RPMI8226 (cell line): ENCODE measurements at places on chromosomes 1 and 21.

- DNase-seq: no peak
Measured at GRCh38 chr1:44348061-44348485, 7.0 kb downstream of the ERI3 start.

DNA sequence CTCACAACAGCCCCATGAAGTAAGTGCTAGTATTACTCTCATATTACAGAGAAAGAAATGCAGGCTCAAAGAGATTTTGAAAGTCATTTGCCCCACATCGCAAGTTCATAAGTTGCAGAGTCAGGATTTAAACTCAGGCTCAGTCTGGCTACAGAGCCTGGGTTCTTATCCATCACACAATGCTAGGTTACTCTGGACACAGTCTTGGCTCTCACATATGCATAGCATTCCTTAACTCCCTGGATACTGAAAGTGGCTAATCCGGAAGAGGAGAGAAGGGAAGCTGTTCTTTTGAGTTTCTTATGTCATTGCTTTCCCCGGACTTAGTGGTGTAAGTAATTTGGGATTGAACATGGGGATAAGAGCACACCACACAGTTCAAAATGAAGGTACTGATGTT, 357.4 kb upstream of the PLXNA2 start:
- DNase-seq: no peak

GRCh38 chr1:95126846-95127245, 9.7 kb downstream of the TLCD4 start:
- DNase-seq: no peak

DNA sequence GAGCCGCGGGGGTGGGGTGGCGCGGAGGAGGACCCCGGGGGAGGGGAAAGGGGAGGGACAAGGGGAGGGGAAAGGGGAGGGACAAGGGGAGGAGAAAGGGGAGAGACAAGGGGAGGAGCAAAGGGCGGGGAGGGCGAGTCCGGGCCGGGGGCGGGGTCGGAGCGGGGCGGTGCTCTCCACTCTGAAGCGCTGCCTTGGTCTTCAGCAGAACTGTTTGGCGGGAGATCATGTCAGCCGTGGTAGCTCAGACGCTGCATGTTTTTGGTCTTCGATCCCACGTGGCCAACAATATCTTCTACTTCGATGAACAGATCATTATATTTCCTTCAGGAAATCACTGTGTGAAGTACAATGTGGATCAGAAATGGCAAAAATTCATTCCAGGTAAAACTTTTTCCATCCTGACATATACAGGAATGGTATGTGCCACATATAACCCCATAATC, 420 bp downstream of the CFAP57 start:
- peak; percentile 93 for DNase-seq

DNA sequence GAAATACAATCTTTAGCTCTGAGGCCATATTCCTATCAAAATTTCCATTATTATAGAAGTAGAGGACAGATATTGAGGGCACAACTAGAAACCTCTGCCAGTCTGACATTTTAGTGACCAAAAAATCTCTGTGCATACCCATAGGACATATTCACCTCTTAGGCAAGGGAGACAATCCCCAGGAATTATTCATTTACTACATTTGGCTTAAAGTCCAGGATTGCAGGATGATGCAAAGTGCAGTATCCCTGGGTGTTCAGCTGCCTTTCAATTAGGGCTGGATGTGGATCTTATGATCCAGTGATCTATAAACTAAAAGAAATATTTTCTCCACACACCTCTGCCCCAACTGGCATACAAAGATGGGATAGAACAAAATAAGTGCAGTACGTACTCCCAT, 50.9 kb downstream of the PTGS2 start:
- DNase-seq: no peak

GRCh38 chr1:20732588-20733359, at the start of gene SH2D5:
TSS of gene SH2D5 (minus strand) at chr1:20732703. CDS start at chr1:20728044, 4,659 bp downstream.
- peak; percentile 97 for DNase-seq

- peak; percentile 72 for DNase-seq
Measured at GRCh38 chr1:116151739-116152576, 40.8 kb downstream of the MAB21L3 start.

- no peak for DNase-seq
Measured at GRCh38 chr1:229950020-229950419, 117.0 kb upstream of the GALNT2 start.

- DNase-seq: no peak
Measured at GRCh38 chr1:14168326-14169063, 430.0 kb upstream of the KAZN start.

- peak; percentile 47 for DNase-seq
Measured at GRCh38 chr1:91872559-91873081, 13.3 kb downstream of the TGFBR3 start.

DNA sequence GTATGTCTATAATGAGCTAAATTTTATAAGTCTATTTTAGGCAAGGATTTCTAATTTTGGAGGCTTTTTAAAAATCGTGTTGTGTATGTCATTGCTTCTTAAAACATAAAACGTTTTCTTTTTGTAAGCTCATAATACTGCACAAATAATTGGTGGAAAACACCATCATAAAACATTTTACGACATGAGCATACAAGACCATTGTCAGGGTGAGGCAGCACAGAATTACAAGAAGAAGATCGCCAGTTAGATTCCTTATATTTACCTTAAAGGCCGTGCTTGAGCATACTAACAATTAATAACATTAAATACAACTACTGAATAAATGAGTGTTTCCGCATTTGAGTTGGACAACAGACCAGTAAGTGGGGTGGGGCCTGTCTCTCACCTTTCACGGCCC, 19.1 kb upstream of the LMX1A start:
- DNase-seq: no peak

DNA sequence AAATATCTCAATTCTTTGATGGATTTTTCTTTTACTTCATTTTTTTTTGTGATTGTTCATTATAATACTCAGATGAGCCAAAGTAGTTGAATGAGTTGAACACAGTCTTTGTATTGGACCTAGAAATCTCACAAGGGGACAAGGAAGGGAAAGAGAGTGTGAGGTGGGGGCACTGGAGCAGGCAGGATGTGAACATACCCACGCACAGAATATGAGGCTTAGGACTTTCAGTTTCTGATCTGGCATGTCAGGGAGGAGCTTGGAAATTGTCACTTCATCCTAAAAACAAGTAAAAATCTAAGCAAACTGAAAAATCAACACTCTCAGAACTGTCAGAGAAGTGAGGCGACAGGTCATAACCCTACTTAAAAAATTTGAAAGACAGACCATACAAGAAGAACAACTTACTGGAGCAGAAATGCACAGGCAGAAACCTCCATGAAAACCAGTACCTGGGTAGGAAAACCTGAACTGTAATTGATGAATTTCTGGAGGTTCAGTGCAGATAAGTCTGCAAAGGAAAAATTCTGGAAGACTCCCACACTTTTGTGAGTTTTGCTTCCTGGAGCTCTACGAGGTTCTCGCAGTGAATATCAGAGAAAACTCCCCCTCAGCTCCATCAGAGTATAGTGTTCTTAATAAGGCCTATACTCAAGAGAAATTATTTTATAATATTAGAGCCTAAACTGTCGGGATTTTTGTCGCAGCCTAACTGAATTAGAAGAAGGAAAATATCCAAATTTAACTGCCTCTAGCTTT, 3.6 kb upstream of the PTGS2 start:
- no peak for DNase-seq

DNA sequence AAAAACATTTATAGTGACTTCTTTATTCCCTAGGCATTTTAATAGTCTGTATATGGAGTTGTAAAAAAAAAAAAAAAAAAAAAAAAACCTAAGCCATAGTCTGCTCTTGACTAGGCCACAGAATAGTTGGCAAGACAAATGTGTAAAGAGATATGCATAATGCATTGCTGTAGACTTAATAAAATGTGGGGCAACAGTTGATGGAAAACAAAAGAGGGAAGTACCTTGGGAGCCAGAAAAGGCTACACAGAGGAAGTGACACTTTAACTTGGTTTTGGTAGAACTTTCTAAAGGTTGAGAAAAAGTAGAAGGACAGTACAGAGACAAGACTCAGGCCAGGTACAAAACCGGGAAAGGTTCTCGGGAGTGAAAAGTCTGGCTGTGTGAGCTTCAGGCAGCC, 802.9 kb upstream of the ADAMTS5 start:
- DNase-seq: no peak

GRCh38 chr21:36403713-36404112, 18.5 kb downstream of the CHAF1B start:
- no peak for DNase-seq

DNA sequence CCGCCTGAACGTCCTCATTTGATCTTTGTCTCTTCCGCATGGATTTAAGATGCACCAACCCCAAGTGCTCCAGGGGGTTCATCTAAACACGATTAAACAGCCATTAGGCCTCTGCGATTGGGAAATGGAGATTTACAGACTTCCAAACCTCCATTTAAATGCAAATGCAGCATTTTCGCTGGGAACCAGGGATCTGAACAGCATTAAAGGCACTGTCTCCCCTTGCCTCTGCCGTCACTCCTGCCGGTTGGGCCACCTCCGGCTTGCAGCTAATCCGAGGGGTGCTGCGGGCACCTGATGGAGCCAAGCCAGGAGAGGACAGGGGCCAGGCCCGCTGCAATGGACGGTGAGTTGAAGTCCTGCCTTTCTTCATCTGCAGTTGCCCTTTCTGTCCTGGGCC, 70.3 kb upstream of the KLHDC7A start:
- DNase-seq: no peak

- no peak for DNase-seq
Measured at GRCh38 chr1:206834217-206834616, 31.2 kb upstream of the IL20 start.

DNA sequence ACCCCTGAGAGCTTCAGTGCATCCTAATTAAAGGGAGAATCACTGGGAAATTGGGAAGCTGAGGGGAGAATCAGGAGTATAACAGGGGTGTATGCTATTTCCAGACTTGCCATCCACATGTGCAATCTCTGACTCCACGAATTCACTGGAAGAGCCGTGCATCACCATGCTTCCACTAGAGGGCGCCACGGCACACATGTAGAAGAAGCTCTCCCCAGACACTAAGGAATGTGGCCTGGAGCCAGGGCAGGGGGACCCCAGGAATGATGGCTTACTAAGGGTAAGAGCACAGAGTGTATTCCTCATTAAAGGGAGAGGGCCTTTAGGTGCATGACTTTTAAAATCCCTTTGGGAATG, 81.5 kb downstream of the ABCA4 start:
- peak; percentile 55 for DNase-seq

DNA sequence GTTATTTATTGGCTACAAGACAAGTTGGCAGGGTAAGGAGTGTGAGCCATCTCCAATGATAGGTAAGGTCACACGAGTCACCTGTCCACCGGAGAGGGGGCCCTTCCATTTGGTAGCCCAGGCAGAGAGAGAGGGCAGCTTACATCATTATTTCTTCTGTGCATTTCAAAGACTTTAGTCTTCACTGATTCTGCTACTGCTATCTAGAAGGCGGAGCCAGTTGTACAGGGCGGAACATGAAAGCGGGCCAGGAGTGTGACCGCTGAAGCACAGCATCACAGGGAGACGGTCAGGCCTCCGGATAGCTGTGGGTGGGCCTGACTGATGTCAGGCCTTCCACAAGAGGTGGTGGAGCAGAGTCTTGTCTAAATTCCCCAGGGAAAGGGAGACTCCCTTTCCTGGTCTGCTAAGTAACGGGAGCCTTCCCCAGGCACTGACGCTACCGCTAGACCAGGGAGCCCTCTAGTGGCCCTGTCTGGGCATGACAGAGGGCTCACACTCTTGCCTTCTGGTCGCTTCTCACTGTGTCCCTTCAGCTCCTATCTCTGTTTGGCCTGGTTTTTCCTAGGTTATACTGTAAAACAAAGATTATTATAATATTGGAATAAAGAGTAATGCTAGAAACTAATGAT, 36.7 kb downstream of the ZNF695 start:
- DNase-seq: peak; percentile 68

DNA sequence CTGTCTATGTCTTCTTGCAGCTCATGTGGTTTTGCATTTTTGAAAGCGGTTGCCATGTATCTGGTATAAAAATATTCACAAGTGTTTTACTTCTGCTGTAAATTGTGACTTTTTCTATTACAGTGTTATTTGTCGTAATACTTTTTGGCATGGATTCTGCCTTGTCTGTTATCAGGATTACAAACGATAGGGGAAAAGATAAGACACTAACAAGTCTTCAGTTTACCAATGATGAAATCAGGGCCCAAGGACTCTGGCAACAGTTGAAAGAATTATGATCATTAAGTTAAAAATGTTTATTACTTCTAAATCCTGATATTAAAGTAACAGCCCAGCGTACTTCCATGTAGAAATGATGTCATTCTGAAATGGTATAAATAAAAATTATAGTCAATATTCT, 298.8 kb downstream of the KIF26B start:
- no peak for DNase-seq

DNA sequence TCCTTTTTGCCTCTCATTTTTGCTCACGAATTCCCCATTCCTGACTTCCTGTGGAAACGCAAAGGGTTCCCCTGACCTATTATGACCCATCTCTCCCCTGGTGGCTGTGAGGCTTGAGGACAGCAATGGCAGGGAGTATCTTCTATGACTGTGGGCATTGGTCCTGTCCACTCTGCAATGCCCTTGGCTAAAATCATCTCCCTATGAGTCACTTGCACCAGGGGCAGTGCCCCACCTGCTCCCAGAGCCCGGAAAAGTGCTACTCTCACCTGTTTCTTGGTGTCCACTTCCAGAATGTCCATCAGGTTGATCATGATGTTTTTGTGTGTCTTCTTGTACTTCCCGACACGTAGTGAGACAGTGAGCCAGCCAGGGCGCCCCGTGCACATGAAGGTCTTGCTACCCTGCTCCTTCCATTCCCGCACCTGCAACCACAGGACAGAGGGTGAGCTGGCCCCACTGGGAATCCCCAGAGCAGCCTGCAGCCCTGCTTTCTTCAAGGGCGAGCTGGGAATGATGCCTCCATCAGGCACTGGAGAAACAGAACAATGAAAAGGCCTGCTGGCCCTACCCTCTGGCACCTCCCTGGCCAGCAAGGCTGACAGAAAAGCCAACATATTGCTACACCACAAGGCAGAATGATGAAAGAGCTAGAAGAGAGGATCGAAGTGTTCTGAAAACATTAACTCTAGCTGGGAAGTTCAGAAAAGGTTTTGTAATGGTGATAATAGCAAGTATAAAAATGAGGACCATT, 3.5 kb downstream of the DHCR24 start:
- no peak for DNase-seq

DNA sequence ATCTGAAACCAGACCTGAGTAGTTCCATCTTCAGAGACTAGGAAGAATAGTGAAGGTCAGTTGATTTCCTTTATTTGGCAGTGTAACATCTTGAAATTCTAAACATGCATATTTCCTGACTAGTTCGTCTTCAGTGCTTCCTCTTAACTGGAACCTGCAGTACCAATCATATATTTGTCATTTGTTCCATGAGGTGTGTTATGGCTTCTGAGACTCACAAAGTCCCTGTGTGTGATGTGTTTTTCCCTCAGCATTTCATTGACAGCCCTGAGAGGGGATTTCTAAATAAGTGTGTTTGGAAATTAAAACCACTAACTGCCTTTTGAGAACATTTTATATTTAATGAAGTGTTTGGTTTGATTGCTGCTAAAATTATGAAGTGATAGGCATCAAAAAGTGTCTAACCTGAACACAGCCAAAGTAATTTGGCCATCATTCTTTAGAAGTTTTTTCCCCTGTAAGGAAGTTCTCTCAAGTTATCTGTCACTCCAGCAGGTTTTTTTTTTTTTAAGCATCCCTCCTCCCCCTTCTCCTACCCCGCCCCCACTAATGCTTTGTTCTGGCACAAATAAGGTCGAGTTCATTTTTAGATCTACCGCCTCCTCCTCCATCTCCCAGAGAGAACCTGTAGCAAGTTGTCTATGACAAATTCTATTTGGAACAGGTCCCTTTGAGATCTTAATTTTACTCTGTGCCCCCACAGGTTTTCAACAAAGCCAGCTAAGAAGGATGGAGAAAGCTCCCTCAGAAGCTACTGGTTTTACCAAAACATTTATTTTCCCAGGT, 61.4 kb downstream of the TMEM200B start:
- no peak for DNase-seq
